Stimulated activated CD4-positive, alpha-beta T cell treated with anti-CD3 and anti-CD28 coated beads, Interleukin-4, amount 100 ng/mL, for 1 hour (primary cell): ENCODE measurements at places on chromosomes 16 and 17.

GRCh38 chr16:53518550-53519416 lies 15.8 kb upstream of the AKTIP start:
- peak; percentile 43 for DNase-seq

GRCh38 chr16:51543971-51544370 lies 392.9 kb upstream of the SALL1 start:
- DNase-seq, result no peak

DNA sequence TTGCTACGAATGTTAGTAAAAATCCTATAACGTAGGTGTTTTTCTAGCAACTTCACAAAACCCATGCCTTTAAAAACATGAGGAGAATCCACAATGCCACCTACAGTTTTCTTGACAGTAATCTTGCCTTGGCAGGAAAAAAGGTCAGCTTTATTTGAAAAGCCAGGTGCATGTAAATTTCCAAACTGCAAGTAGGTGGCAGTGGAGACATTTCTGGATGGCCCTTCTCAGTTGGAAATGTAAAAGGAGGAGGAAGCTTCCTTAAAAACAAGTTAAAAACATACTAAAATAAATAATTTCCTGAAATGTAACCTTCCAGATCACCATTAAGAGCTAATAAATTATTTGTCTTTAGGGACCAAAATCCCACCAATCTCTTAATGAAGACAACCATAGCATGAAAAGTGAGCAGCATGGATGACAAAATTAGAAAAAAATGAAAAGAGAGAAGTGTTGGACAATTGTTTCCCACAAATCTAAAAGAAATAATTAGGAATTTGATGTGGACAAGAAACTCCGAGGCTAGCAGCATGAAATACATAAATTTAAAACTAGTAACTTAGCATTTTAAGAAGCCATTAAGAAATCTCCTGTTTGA lies 152.2 kb downstream of the SNX11 start:
- DNase-seq, result no peak

DNA sequence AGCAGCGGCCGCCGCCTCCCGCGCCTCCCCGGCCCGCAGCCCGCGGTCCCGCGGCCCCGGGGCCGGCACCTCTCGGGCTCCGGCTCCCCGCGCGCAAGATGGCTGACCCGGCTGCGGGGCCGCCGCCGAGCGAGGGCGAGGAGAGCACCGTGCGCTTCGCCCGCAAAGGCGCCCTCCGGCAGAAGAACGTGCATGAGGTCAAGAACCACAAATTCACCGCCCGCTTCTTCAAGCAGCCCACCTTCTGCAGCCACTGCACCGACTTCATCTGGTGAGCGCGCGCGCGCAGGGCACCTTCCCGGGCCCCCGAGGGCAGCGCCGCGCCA lies 258 bp downstream of the PRKCB start:
- no peak for DNase-seq

GRCh38 chr16:26930786-26931581 lies 135.7 kb upstream of the C16orf82 start:
- no peak for DNase-seq

DNA sequence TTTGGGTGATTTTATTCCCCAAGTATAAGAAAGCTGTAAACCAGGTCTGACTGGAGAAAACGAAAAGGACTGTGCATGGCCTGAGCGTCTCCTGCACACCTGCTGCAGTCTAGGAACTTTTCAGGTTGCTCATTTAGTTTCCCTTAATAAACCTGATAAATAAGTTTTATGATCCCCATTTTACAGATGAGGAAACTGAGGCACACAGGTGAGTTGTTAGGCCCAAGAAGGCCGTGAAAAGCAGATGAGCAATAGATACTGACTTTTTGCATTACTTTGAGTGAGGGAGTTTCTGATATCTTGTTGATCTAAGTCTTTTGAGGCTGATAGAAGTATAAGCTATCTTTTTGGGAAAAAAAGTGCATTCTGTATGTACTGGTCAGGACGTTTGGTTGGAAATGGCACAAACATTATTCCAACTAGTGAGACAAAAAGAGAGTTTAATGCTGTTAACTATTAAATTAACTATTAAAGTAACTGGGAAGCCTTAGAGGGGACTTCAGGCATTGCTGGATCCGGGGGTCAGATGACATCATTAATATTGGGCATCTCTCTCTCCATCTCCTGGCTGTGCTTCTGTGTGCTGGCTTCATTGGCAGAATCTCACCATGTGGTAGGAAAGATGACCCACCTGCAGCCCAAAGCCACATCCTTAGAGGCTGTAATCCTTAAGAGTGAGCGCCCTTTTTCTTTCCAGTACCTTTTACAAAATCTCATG lies 163.4 kb downstream of the CMIP start:
- no peak for DNase-seq
